ENCODE measurements at places on chromosomes 4 and X.

- no peak for DNase-seq
These were observed 330.3 kb upstream of the PITX2 start for GRCh38 chr4:110953191-110953590.

DNA sequence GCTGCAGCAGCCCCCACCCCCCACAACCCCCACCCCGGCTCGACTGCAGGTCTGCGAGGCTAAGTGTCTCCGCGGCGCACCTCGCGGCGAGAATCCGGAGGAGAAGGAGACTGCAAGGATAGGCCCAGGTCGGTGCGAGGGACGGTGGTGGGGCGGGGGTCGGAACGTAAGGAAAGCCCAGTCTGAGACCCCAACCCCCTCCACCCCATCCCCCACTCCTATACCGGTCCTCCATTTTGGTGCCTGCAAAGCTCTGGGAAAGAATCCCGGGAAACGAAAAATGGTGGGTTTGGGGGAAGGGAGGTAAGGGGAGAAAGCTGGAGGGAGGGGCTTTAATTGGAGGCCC, 614 bp downstream of the BEX3 start:
- DNase-seq: no peak

DNA sequence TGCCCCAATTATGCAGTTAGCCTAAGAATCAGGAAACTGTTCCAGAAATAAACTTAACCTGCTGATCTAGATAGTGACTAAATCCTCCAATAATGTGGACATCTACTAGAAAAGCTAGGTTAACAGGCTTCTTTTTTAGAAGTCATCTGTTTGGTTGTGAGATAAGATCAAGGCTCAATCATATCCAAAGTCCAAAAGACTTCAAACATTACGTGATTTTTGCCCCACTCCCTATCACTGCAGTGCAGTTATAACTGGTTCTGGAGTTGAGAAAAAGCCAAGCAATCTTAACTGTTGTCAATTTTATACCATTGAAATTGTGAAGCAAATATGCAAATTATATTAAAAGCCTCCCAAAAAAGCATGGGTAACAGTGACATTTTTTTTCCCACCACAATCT, 781.4 kb downstream of the KLHL13 start:
- DNase-seq: no peak

DNA sequence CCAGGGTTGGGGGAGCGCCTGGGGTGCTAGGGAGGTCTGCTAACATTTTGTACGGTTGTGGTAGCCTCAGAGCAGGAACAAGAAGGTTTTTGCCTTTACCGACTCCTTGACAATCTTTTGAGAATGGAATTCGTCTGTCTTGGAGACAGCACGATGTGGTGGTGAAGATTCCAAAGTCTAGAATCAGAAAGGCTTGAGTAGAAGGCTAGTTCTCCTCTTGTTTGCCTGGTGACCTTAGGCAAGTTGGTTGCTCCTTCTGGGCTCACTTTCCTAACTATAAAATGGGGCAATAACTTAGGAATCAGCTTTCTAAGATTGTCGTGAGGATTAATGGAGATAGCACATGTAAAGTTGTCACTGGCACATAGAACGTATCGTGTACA, 741 bp downstream of the FAM47E start:
- no peak for DNase-seq

GRCh38 chr4:123836851-123837595, 440.4 kb downstream of the SPRY1 start:
- DNase-seq: no peak

GRCh38 chr4:122540838-122541237, 80.0 kb downstream of the IL21 start:
- no peak for DNase-seq

DNA sequence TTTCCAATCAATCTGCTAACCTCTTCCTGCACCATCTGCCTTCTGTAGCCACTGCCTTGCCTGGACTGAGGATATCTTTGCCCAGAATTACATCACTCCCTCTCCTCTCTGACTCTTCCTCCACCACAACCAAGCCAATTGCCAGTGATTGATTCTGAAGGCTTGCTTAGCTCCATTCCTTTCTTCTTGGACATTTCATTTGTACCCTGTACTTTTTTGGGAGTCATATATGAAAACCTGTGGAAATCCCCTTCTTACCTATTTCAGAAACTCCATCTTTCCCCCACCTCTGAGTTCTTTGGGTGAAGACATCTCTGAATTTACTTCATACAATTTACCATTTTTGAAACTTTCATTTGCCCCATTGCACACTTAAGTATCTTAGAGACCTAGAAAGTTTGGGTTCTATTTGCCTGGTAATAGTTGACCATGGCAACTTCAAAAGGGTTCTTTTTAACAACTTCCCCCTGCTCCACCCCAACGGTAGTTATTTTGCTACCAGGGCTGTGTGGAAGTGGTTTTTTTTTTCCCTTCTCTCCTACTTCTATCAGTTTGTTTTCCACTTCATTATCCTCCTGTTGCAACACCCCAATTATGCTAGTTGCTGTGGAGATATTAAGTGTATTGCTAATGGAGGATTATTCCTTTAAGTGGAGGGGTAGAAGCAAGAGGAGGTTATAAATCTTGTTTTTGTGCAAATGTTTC, 14.3 kb downstream of the SGMS2 start:
- no peak for DNase-seq

DNA sequence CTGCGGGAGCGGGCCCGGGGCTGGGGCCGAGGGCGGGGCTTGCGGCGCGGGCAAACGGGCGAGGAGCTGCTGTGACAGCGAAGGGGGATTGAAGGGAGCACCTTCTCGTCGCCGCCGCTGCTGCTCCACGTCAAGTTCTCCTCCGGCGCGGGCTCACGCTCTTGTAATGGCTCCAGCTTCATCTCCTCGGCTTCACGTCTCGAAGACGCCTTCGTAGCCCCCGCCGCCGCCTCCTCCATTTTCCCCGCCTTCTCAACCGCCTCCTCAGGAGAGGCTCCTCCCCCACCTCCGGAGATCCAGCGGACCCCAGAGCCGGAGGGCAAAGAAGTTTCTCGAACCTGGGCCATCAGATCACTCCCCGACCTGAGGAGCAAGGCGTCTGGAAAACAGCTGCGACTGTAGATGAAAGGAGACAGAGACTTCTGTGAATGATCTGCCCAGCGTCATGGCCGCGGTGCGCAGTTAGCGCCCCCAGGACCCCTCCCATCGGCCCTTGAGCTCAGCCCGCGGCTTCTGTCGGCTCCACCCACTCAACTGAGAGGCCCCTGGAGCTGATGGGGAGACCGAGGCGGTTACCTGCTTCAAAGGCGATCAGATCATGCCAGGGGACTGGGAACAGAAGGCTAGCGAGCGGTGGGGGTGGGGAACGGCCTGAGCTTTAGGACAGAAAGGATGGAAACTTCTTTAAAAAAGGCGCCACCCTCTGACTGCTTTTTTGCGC, 895 bp downstream of the USP51 start:
- no peak for DNase-seq

DNA sequence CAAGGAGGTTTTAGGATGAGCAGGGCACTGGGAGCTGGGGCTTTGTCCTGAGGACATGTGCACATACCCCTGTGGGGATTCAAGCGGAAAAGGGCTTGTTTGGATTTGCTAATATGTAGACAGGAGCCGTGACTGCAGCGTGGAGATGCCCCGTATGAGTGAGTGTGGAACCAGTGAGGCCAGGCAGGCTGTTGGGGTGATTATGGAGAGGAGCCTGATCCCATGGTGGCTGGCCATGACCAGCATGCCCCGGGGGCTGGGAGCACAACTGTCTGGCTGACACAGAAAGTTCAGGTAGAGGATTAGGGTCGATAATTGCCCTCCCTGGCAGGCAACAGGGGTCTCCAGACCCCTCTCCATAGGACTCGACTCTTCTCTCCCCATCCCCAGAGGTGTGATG, 68.8 kb upstream of the STX18 start:
- no peak for DNase-seq

- no peak for DNase-seq
These were observed 231.4 kb downstream of the PRDM5 start for GRCh38 chr4:120691106-120691505.

DNA sequence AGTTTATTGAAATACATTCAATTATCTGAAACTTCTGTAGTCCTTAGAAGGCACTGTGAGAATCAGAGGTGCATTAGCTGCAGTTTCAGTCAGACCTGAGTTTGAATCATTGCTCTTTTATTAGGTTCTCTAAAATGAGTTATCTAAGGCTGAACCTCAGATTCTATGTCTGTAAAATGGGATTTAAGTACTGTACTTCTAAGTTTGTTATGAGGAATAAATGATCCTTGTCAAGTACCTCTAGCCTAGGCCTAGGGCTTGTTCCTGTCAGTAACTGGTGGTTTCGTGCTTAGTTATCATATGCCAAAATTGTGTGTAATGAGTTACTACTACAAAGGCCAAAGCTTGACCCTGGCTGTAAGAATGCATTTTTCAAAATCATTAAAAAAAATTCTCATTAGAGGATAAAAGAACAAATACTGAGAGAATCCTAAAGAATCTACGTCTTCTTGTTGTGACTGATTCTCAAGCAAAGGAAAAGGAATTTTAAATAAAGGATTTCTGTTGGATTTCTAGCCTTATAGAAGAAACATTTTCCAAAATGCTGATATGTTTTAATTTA, 65.8 kb downstream of the SLIT2 start:
- DNase-seq: no peak

DNA sequence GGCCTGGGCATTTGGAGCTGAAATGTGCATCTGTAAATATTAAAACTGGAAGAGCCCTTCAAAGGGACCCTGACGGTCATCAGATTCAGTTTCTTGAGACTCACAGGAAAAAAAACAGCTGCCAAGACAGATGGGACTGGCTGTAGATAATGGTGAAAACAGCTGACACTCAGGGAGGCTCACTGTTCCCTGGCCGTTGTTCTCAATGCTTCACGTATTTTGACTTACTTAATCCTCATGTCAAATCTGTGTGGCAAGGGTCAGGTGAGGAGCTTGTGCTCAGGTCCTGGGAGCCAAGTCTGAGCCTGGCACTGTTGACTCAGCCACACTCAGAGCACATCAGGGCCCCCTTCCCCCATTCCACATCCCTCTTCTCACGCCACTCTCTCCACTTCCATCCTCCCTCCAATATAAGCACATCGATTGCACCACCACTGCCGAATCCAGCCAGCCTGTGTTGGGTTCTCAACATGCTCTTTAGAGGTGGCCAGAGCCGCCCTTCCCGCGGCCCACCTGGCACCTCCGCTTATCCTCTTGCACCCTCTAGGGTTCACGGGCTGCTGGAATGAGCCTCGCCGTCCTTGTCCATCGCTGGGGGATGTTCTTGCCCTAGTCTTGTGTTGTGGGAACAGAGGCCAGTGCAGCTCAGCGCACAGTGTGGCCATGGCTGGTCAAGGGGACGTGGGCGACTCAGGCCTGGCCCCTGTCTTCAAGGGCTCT, 40.1 kb downstream of the EVC start:
- no peak for DNase-seq

- DNase-seq: no peak
These were observed 562.3 kb upstream of the DIPK2B start for GRCh38 chrX:45762699-45763647.

DNA sequence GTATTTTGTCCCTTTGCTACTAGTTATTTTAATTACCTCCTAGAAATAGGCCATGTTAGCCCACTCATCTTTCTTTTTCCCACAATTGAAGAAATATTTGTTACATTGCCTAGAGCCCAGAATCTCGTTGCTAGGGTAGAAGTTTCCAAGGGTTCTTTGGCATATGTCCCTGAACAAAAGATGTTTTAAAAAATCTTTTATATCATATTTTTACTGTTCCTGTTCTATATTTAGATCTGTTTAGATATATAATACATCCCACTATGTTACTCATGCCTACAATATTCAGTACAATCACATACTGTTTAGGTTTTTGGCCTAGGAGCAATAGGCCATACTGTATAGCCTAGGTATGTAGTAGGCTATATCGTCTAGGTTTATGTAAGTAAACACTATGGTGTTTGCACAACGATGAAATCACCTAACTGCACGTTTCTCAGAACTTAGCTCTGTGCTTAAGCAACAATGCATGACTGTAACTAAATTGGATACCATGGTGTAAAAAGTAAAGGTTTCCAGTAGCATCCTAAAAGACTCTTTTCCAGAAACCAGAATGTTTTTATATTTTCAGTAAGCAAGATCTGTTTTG, 236.0 kb upstream of the SLIT2 start:
- no peak for DNase-seq

DNA sequence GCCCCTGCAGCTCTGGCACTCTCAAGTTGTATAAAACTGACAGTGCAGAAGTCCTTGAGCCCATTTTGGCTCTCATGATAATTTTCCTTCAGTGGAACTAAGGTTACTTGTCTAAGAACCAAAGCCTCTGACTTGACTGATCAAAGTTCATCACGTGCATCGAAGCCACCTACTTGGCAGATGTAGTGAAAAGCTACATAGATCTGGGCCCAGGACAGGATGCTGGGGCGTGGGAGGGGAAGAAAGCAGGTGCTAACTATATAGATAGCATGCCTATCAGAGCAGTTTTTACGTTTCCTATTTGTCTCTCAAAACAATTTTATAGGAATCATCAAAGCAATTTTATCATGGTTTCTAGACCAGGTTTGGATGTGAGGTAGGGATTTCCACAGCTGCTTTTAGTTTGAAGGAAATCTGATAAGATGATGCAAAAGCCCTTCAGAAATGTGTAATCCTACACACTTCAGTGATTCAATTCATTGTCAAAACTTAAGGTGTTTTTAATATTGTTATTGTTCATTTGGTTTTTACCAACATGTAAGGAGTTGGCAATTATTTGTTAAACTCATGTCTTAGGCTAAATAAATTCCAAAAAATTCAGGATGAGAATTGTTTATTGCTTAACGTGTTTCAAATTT, 1.2 kb upstream of the CD40LG start:
- peak; percentile 49 for DNase-seq

- no peak for DNase-seq
These were observed 21.6 kb downstream of the CCNG2 start for GRCh38 chr4:77178560-77178959.

DNA sequence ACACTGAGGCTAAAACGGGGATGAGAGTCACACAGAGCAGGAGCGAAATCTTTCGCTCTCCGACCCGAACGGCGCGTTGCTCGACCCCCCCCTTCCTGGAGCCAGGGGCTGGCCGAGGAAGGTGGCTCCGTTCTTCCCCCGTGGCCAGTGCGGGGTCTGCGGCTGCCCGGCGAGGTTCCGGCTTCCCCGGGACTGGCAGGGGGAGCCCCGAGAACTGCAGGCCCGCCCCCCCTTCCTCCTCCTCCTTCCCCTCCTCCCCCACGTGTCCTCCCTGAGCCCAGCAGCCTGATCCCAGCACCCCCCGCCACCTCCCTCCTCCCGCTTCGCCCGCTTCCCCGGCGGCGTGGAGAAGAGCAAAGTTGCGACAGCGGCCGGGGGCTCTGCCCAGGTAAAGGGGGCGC, 2.4 kb upstream of the BCORL1 start:
- no peak for DNase-seq

DNA sequence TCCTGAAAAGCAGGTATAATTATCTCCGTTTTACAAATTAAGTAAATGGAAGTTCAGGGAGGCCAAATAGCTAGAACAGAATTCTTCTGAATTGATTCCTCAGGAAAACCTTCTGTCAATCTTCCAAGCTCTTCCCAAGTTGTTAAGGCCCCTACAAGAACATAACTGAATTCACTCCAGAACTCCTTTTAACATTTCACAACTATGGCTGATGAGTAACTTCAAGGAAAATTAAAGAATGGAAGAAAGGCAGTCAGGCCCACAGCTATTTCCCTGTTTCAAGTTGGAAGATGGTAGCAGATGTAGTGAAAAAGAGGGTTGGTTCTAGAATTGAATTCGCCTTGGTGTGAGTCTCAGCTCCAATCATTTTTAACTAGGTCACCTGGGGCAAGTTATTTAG, 15.9 kb downstream of the SETD7 start:
- no peak for DNase-seq
